NCI-H1694 (cell line): ENCODE measurements at places on chromosomes 1 and 21.

DNA sequence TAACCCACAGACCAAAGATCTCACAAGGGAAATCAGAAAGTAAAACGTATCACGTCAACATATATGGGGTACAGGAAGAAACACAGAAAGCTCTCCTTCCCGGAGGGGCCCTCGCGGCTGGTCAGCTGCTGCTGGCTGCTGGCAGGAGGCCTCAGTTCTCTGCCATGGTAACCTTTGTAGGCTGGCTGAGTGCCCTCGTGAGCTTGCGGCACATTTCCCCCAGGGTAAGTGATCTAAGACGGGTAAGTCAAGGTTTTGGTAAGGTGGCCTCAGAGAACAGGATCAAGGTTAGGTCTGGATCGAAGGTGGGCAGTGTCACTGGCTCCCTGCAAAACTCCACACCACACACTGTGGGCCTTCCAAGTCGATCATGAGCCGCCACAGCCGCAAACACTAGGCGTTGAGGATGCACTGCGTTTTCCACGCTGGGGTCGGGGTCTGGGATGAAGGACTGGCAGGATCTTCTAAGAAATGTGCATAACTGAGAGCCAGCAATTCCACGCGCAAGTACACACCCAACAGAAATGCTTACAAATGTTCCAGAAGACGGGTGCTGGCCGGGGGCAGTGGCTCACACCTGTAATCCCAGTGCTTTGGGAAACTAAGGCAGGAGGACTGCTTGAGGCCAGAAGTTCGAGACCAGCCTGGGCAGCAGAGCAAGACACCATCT, 33.9 kb downstream of the WDR4 start:
- no peak for DNase-seq

GRCh38 chr1:234083460-234083859, 179.0 kb downstream of the SLC35F3 start:
- DNase-seq: no peak

GRCh38 chr1:176717066-176717750, 254.2 kb downstream of the PAPPA2 start:
- DNase-seq: peak; percentile 86

GRCh38 chr1:117014209-117014608, 12.6 kb downstream of the CD101 start:
- no peak for DNase-seq

DNA sequence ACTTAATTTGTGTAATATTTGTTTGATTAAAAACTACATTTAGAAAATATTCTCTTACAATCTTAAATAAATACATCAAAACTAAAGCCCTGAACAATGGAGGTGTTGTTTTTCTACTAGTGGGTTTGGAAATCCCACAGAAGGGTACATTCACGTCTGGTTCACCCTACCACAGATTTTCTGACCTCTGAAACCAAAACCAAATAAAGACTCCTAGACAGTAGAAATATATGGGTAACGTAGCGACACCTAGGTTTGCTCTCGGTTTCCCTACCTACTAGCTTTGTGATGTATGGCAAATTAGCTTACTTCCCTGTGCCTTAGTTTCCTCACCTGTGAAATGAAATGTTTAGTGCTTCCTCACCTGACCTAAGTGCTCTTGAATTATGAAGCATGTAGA, 312.6 kb downstream of the DPYD start:
- DNase-seq: no peak
